ENCODE measurements at places on chromosomes 2 and 18.
A peak's percentile ranks its signal among the peaks of the same experiment; 100 is the strongest.

- DNase-seq, result no peak
These were observed 11.8 kb downstream of the RND3 start for GRCh38 chr2:150475479-150476250.

- no peak for DNase-seq
These were observed 36.9 kb upstream of the SLC14A1 start for GRCh38 chr18:45686891-45687611.

- no peak for DNase-seq
These were observed 293.6 kb upstream of the CCDC68 start for GRCh38 chr18:55252901-55253300.

DNA sequence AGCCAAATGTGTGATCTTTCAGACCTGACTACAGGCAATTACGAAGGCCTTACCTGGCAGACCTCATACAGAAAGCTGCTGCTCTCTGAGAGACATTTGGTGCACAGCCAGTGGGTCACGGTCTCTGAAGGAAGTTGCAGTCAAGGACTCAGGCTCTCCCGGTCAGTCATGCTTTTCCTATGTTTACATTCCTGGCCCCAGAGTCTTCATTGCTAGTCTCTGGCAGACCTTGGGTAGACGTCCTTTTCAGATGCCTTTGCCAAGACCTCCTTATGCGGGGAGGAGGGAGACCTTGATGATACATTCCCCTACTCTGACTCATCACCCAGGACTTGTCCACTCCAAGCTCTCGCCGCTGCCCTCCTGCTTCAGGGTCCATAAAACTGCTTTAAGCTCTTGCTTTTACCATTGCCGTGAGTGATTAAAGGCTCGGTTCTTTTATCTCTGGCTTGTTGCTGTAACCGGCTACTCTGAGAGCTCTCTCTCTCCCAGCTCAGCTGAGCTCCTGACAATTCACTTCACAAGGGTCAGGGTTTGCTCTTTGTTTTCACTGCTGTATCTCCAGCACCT is 62.0 kb upstream of the SLC35F5 start:
- peak; percentile 69 for DNase-seq

- DNase-seq, result no peak
These were observed 1057.5 kb upstream of the FAM98A start for GRCh38 chr2:34656632-34657031.

Data from cardiac muscle cell (in vitro differentiated cells and primary cell).